Activated naive CD8-positive, alpha-beta T cell treated with anti-CD3 and anti-CD28 coated beads, Interleukin-2, amount 50 U/mL, for 16 hours (primary cell): ENCODE measurements at places on chromosomes 11 and 22.
A peak's percentile ranks its signal among the peaks of the same experiment; 100 is the strongest.

DNA sequence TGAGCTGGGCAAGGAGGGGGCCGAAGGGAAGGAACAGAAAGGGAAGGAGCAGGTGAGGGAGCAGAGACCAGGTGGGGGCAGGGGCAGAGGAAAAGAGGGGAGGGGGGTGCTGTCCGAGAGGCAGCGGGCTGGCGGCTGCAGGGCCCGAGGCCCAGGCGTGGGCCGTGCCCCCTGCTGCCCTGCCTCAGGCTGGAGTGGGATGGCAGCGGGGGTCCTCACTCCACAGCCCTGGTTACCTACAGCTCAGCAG, 2.3 kb downstream of the IGF2 start:
- no peak for DNase-seq

DNA sequence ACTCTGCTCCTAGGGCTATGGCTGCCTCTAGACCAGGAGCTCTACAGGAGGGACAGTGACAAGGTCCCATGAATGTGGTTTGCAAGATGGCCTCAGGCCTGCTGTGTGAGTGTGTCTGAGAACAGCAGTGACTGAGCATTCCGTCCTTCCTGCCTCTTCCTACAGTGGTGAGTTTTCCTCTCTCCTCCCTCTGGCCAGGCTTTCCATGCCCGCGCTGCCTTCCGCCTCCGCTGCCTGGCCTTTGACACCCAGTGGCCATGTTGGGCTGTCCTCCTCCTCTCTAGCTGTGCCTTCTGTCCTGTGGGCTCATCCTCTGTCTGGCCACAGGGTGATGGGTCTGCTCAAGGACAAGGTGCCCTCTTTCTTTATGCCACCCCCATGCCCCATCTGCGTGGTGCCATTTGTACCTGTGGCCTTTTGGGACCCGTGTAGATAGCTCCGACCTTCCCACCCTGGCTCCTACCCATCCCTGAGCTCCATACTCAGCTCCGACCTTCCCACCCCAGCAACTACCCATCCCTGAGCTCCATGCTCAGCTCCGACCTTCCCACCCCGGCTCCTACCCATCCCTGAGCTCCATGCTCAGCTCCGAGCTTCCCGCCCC, 970.4 kb downstream of the BRD1 start:
- DNase-seq: no peak

- no peak for DNase-seq
Measured at GRCh38 chr11:279040-279965, 1.1 kb downstream of the NLRP6 start.

DNA sequence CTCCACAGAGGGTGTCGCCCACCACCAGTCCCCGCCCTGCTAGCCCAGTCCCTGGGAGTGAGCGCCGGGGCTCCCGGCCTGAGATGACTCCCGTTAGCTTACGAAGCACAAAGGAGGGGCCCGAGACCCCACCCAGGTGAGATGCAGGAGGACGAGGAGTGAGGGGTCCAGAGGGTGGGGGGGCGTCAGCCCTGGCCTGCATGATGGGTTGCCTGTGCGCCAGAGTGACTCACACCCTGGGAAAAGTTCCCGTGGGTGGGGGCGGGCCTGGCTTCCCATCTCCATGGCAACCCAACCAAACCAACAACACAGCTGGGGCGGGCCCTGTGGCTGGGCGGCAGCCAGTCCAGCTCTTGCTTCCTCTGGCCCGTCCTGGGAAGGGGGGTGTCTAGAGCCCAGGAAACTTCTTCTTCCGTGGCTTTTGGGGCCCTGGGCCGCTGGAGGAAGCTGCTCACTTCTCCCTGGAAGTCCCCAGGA, 4.5 kb downstream of the GAS2L1 start:
- no peak for DNase-seq

DNA sequence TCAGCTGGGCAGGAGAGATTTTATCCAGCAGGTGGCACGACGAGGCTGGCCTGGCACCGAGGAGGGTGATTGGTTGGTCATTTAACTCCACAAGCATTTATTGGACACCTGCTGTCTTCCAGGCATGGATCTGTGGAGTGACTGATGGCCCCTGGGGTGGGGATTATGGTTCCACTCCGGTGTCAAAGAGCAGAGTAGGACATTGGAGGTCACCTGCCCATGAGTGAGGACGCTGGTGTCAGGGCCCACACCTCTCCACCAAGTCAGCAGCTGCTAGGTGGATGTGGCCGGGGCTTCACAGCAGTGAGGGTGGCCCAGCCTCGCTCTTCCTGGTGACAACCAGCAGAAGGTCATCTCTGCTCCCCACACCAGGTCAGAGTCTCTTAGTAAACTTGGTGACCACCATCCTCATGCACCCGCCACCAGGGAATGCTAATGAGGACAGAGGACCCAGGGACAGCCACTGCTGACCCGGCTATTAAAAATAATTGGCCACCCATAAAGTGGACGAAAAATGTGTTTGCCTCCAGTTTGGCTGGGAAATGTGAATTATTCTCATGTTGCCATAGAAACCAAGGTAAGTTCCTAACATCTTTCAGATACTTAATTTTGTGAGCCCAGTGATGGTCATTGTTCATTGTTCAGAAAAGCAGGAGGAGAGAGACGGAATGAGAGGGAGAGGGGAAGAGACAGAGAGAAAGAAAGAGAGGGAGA, 428.7 kb downstream of the TBC1D22A start:
- no peak for DNase-seq

- no peak for DNase-seq
Measured at GRCh38 chr11:133227632-133228111, 304.6 kb downstream of the OPCML start.

DNA sequence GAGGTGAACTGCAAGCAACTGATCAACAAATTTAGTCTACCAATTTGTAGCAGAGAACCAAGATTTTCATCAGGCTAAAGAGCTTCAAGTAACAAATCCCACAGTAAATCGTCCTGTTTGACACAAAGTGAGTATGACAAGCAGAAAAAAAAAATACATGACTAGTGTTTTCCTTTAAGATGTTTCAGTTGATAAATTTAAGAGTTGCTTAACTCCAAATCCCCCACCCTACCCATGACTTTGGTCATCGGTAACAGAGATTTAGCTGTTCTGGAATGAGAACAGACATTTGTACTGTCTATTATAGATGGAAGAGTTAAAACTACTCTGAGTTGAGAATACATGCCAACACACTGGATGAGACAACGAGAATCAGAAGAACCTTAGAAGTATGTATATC, 165.0 kb upstream of the MTMR2 start:
- no peak for DNase-seq

- no peak for DNase-seq
Measured at GRCh38 chr11:132943357-132943705, 589.0 kb downstream of the OPCML start.

DNA sequence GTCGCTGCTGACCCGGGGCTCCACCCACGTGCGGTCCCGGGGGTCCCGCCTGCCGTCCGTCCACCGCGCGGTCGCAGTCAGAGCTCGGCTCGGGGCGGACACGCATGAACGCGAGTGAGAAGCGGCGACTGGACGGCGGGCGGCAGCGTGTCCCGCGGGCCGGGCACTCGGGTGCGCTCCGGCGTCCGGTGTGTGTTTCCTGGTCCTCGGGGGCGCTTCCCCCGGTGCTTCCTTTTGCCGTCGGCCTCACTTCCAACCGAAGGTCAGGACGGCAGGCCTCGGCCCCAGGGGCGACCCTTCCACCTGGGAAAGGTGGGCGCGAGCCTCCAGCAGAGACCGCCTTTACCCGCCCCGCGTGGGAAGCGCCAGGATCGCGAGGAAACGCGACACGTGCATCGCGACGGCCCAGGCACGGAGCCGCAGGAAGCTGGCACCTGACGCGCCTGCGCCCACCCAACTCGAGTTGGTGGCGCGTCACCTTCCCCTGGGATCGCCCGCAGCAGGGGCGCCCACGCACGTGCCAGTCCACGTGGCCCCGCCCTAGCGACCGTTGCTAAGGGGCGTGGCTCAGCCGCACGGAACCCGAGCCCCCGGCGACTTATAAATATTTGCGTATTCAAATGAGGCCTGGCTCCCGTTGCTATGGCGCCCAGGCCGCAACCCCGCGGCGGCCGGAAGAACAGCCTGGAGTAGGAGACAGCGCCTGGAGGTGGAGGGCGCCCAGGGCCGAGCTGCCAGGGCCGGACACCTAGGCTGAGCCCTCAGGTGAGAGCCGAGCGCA, at the start of gene LRRC56:
Gene LRRC56, plus strand, starts transcription at position 687 of the 781 bp plus-strand sequence. CDS start 3,158 bp downstream, outside the sequence.
- DNase-seq: peak; percentile 84

DNA sequence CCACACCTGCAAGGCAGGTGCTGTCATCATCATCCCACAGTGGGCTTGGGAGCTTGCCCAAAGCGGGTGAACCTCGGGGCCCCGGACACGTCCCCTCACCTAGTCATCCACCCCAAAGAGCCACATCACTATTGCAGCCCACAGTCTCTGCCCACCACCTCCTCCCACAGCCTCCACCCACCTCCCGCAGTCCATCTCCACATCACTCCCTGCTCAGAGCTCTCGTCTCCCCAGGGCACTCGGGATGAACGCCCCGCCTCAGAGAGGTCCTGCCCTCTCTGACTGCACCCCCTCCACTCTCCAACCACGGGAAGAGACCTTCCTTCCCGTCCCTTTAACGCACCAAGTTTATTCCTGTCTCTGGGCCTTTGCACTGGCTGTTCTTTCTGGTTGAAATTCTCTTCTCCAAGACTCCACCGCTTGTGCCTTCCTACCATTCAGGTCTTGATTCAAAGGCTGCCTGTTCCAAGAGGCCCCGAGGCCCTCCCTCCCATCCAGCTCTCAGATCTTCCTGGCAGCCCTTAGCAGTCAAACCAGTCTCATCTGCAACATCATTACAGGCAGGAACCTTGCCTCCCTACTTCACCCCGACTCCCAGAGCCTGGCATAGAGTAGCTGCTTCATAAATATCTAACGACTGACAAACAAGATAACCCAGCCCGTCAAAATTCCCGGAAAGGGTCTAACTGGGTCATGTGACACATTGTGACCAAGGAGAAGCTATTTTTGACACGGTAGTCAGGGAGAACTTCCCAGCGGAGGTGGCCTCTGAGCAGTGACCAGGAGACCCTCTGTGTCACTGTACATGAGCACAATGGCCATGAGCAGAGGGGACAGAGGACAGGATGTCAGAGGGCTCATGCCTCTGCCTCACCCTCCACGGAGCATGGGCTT, 11.1 kb downstream of the KCNJ4 start:
- DNase-seq: no peak

DNA sequence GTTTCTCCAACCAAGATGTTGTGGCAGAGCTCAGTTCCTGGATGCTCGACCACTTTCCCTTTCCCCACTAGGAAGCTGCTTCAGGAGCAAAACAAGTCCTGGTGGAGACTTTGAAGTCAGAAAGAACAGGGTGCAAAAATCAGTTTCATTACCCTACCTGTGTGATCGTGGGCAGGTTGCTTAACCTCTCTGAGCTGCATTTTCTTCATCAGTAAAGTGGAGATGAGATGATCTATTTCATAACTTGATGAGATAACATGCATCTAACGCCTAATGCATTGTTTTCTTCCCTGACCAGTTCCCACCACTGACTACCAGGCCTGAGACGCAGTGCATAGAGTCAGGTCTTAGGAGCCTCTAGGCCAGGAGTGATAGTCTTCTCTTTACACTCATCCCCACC, 470.0 kb downstream of the SOX6 start:
- DNase-seq: no peak

DNA sequence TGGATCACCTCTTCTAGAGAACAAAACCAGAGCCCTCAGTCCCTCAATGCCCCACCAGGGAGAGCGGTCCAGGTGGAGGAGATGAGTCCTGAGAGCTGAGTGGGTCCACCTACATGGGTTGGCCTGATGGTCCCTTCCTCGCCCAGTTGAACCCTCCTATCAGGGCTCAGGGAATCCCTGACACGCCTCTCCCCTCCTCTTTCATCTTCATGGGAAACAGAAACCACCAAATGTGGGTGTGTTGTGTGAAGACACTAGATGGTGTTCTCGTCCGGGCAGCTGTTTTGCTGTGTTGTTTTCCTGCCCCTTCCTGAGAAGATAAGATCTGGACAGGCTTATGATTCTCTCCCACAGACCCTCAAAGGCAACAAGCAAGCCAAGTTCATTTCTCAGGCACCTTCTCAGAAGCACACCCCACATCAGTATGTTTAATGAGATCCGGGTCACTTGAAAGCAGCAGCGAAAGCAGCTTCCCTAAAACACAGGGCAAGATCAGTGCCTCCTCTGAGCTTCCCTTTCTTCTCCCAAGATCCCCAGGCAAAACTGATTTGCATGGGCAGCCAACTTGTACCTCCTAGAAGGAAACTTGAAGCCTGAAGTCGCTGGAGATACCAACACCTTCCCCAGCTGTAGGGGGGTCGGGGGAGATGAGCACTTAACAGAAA, 35.3 kb upstream of the POU2AF1 start:
- DNase-seq: no peak

DNA sequence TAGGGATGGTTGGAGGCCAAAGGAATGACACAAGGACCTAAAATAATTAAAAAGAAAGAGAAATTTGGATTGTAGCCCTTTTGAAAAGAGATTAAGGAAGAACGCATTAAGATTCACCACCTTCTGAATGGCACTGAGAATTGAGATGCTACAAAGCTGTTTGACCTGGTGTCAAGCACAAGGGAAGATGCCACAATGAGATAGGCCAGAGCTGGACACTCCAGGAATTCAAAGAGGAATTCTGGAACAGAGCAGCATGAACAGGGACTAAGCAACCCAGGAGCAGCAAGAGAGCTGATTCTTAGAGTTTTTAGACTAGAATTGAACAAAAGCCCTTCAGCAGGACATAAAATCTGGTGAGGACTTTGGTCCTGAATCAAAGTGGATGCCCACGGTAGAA, 11.6 kb upstream of the CECR2 start:
- no peak for DNase-seq

DNA sequence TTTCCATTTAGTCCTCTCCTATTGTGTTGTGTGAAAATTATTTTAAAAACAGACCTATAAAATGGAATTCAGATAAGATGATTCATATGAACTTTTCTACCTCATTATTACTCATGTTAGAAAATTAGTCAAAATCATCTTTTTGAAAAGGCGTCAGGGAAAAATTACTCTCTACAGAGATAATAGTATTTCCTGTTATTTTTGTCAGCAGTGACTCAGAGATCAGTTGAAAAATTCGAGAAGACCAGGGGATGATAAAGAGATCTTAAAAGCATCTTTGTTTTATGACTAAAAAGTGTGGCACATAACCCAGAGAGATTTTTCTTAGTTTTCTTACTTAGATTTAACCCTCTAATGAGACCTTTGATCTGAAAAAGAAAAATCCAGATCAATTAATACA, 157.9 kb upstream of the CARD18 start:
- DNase-seq: no peak

DNA sequence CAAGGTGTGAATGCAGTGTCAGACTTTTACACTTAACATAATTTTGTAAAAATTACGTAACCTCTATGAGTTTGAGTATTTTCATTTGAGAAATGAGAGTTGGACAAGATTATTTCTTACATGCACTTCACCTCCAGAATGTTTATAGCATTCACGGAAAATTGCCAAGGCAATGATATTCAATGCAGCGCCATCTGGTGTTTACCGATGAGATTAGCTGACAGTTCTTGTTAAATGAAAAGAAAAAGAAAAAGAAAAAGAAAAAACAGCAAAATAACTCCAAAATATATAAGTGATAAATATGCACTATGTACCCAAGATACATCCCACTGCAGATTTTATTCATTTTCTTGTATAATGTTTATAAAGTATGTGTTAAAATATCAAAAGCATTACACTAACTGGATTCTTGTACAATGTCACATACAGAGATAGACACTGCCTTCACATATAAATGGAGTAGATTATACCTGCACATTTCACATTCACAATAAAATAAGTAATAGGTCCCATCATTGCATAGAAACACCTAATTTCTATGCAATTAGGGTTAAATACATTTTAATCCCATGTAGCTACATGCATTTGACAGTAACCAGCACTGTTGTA, 976.3 kb upstream of the FAT3 start:
- no peak for DNase-seq
